Astrocyte of the hippocampus (primary cell): ENCODE measurements at places on chromosomes 4 and X.

DNA sequence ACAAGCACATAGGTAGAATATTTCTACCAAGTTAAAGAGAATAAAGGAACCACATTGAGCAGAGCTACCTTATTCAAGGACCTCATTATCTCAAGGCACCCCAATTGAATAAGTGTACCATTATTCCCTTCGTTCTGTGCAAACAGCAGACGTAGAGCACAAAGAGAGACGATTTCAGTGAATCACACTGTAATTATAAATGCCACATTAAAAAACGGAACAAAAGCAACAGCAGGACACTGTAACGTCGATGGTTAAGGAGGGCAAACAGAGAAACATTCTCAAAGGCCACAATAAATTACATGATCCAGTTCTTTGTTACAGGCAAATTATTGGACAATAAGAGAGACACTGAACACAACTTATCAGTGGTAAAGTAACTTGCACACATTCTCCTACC lies 644.1 kb upstream of the TENM3 start:
- no peak for DNase-seq

DNA sequence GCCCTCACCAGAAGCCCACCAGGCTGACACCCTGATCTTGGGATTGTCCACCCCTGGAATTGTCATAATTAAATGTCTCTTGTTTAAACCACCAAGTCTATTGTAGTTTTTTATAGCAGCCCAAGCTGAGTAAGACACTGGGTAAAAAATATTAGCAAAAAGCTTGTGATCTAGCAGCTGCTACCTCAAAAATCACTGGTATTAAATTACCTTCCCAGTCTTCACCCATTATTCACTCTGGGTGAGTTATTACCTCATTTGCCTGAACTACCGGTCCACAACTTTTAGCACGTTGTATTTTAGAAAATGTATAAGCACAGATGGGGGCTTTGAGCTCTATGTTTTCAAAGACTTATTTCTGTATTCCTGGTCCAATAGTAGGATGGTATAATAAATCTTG lies 12.0 kb upstream of the TRIM61 start:
- no peak for DNase-seq

GRCh38 chr4:128322986-128323385 lies 35.4 kb upstream of the PGRMC2 start:
- peak; percentile 77 for DNase-seq

GRCh38 chr4:26355392-26356052 lies 34.7 kb downstream of the RBPJ start:
- DNase-seq: no peak

GRCh38 chr4:40858962-40859361 lies 109.2 kb downstream of the NSUN7 start:
- DNase-seq: no peak

DNA sequence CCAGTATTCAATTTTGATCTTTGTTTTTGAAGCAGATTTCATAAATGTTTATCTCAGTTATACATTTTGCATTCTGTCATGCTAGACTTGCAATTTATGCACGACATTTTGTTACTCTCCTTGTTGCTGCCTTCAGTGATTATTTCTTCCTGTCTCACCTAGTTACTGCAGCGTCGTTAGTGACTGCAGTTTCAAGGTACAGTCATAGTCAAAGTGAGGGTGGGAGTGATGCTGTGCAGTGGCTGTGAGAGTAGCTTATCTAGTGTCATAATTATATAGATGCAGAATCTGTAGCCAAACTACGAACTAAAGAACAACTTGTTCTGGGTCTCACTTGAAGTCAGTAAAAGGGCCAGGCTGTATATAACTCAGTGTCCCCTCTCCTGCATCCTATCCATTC lies 69.8 kb downstream of the GPR101 start:
- no peak for DNase-seq

DNA sequence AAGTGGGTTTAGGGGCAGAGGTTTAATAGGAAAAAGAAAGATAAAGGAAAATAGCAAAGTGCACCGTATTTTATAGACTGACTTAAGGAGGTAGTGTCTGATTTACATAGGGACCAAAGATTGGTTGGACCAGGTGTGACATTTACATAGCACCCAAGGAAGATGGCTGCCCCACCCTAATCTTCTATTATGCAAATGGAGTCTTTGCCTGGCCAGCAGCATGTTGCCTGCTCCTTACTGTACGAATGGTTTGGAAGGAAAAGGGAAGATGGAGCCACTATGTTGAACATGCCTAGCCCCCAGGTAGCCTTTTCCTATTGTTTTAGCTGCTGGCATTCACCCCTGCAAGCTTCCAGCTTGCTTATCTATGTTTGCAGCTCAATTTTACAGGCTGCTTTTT lies 146.2 kb upstream of the PDE5A start:
- no peak for DNase-seq

DNA sequence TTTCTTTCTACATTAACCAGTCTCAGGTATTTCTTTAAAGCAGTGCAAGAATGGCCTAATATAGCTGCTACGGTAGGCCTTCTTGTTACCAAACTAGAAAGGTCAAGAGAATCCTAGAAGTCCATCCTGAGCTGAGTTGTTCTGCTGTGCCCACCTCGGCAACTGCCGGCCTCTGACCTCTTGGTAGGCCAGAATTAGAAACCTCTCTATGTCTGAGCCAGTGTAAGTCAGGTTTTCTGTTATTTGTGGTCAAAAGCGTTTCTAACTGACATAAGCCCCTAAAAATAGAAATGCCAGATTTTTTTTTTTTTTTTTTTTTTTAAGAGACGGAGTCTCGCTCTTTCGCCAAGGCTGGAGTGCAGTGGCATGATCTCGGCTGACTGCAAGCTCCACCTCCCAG lies 43.1 kb downstream of the SOWAHB start:
- DNase-seq: no peak

DNA sequence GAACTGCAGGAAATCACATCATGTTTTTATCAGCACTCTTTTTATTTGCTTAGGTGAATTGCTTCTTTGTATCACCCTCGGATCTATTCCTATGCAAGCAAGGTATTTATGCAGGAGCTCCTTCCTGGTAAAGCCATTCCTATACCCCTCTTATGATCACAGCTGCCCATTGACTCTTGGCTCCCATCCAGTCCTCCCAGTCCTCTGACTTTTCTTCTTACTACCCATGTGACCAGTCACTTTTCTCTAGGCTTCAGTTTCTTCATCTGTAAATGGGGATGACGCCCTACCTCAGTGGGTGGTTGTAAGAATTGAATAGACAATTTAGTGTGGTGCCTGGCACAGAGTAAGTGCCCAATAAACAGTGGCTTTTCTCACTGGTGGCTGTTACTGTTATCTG lies 144.9 kb downstream of the FHIP1A start:
- DNase-seq: no peak
